ENCODE measurements at places on chromosomes 16 and 17.

GRCh38 chr16:16992975-16993765 lies 477.6 kb downstream of the XYLT1 start:
- DNase-seq = no peak

DNA sequence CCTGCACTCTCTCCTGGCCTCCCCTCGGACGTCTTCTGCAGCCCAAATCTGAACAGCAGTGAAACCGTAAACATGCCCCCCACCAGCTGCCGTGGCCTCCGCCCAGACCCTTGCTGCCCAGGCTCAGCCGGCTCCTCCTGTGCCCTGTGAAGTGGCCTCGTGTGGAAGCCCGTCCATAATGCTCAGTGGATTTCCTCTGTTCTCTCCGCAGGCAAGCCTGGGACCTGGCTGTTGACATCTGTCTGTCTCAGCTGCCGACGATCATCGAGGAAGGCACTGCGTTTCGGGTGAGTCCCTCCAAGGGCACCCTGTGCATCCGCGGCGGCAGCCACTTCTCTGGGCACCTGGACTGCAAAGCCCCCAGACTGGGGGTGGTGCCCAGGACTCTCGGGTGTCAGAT lies 153.9 kb upstream of the CHMP6 start:
- DNase-seq = no peak

- DNase-seq = peak; percentile 10
Observed at GRCh38 chr17:4301066-4301465, 37.3 kb upstream of the ANKFY1 start.

DNA sequence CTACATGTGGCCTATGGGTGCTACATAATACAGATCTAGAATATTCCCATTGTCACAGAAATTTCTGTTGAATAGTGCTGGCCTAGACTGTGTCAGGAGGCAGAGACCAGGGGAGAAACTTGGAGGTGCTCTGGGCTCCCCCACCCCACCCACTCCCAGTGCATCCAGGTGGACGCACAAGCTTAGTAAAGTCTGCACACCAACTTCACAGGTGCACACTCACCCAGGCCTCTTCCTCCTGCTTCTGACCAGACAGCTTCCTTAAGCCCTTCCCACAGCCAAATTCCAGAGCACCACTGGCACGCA lies 7.6 kb upstream of the CNP start:
- no peak for DNase-seq

DNA sequence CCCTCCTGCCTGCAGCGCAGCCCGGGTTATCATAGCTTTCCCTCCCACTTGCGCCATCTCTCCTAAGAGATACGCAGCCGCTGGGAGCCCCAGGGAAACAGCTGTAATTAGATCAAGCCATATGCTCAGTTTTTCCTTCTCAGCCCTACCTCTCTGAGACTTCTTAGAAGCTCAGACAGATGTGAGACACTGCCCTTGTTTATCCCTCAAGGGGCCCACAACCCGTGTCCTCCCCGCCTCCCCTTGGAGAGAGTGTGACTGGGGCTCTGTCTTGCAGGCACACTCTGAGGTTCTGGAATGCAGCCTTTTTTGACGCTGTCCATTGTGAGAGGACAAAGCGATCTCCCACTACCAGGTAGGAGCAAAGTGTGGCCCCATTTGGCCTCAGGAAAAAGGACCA lies 31.2 kb downstream of the CIBAR2 start:
- no peak for DNase-seq

DNA sequence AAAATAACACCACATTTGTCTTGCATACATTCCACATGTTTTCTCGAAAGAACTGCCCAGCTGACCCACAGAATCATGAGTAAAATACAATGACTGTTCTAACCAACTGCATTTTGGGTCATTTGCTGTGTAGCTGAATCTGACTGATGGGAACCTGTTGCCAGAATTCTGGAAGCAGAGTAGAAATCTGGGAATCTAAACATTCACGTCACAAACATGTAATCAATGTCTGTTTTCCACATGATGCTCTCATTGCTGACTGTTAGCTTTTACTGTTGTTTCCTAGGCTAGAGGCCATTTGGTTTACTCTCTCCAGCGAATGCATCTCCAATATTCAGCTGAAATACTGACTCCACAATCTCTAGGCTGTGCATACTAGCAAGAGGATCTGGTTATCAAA lies 710.1 kb downstream of the KCNJ2 start:
- no peak for DNase-seq

DNA sequence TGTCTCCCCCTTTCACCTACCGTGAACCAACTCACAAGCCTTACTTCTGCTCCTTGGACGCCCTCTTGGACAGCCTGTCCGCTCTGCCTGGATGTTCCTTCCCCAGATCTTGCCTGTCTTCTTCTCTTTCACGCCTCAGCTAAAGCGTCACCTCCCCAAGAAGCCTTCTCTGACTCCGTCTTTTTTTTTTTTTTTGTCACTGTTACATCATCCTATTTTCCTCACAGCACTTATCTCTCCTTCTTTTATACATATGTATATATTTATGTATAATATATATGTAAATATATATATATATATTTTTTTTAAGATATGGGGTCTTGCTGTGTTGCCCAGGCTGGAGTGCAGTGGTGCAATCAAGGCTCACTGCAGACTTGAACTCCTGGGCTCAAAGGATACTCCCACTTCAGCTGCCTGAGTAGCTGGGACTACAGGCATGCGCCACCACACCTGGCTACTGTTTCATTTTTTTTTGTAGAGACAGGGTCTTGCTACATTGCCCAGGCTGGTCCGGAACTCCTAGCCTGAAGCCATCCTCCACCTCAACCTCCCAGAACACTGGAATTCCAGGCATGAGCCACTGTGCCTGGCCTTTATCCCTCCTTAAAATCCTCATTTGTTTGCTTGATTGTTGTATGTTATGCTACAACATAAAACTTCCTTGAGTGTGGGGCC lies 16.5 kb upstream of the AKTIP start:
- no peak for DNase-seq

- peak; percentile 96 for DNase-seq
Observed at GRCh38 chr17:29591737-29592608, 959 bp upstream of the ANKRD13B start.

DNA sequence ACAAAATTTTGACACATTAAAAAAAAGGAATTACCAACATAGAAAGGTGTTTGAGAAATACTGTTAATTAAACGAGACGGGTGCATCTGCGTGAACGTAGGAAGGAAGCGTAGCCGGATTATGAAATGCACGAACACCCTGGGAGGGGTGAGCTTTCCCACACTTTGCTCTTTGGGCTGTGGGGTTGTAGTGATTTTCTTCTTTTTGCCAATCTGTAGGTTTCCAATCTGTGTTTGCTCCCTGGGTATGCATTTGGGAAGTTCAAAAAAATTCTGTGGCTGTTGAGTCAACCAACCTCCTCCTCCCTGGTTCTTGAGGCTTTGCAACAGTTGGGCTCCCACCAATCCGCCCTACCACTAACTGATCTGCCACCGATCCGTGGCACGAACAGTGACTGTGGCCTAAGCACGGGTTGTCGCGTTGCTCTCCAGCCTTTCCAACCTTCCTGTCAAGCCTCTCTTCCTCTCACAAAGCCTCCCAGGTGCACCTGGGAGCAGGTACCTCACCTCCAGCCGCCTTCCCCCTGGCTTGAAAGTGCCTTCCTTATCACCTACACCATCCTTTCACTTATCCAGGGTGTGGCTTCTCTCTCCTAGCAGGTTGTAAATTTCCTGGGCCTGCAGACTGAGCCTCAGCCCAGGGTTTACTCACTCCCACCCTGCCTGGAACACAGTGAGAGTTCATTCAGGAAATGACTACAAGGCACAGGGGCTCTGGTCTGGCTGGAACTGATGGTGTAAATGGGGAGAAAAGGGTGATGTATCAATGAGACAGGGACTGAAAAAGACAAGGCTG lies 16.6 kb downstream of the RTN4RL1 start:
- no peak for DNase-seq

DNA sequence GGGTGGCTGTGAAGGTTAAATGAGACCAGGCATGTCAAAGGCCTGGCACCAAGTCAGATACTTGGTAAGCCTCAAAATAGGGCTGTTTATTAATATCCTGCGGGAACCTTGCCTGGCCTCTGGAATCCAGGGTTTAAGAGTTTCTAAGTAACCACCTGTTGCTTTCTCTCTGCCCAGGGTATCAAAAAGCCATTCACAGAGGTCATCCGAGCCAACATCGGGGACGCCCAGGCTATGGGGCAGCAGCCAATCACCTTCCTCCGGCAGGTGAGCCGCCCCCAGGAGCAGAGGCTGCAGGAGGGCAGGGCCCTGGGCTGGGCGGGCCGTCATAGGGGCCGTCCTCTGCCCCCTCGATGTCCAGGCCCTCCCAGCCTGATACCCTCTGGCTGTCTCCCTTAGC lies 13.3 kb downstream of the GPT2 start:
- no peak for DNase-seq

DNA sequence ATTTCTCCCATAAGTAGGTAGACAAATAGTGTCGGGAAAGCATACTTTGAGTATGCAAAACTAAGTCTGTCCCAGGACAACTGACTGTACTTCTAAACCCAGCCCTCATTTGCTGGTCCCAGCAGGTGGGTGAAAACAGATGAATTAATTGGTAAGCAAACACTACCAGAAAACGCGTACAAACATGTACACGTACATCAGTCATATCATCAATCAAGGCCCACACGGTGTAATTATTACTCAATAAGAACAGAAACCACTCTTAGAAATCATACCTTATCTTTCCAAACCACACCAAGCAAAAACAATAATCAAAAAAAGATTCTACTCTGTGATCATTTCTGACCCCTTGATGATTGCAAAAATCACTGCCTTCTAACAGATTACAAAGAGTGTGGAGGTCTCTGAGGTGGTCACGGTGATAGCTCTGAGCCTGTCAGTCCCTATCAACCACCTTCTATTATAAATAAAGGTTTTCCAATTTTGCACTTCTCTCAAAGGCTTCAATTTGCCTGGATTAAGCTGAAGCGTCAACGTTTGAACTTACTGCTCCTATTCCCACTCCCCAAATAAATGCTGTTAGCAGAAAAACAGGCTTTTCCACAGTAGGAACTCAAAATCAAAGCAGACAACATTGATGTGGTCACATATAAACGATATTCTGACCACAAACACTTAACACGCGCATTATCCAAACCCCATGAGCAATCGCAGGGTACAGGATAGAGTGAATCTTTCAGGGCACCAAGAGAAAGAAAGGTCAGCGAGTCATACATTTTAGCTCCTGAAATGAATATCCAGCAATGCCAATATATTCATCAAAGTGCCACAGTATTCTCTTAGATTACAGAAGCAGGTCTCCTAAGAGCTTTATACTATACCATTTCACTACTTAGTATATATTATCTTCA lies 211.9 kb downstream of the STX8 start:
- DNase-seq = no peak

GRCh38 chr16:14263011-14263410 lies 191.9 kb downstream of the MRTFB start:
- peak; percentile 7 for DNase-seq

- no peak for DNase-seq
Observed at GRCh38 chr17:39538866-39539265, 68.9 kb downstream of the NEUROD2 start.

GRCh38 chr16:75486014-75486675 lies 9.1 kb downstream of the CHST6 start:
- no peak for DNase-seq

GRCh38 chr16:89742948-89743347 lies 21.6 kb downstream of the ZNF276 start:
- DNase-seq = no peak

DNA sequence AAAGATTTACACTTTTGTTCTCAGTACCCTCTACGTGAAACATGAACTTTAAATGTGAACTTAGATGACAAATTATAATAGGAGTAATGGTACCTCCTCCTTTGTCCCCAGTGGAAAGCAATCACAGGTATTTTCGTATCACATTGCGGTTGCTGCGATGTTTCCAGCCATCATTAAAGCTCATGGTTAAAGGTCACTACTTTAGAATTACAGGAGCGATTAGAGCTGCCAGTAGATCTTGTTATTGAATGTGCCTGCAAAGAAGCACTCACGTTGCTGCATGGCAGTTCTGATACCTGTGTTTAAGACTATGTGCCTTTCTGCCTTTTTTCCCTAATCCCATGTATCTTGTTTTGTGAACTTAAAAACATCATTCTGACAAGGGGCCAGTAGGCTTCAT lies 301.0 kb downstream of the CPPED1 start:
- DNase-seq = no peak

- peak; percentile 43 for DNase-seq
Observed at GRCh38 chr16:25126820-25127232, 15.3 kb downstream of the LCMT1 start.

GRCh38 chr16:89019511-89019910 lies 42.5 kb upstream of the CBFA2T3 start:
- no peak for DNase-seq

DNA sequence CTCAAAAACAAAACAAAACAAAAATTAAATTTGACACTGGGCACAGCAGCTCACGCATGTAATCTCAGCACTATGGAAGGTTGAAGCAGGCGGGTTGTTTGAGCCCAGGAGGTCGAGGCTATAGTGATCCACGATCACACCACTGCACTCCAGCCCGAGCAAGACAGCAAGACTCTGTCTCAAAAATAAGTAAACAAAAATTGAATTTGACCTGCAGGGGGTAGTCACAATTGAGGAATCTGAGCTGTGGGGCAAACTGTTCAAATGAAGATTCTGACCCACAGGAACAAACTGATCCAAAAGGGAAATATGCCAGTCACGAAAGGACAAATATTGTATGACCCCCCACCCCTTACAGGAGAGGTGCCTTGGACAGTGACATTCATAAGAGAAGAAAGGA lies 29.8 kb downstream of the ANKRD11 start:
- DNase-seq = no peak

DNA sequence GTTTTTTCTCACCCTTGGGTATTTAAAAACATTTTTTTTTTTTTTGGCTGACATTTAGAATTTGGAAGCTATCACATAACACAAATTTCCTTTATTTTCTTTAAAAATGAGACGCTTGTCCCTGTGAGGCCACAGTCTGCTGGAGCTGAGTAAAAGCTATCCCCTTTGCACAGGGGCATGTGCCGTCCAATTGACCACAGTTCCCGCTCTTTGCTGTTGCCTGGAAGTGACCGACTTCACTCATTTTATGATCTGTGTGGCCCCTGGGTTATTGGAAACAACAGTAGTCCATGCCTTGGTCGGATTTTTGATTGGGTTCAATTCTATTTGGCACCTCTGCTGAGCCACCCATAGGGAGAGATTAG lies 405.0 kb downstream of the CPPED1 start:
- DNase-seq = no peak

GRCh38 chr17:75906143-75906884 lies 1.6 kb upstream of the MRPL38 start:
- no peak for DNase-seq

Data from brain (organoid and tissue), 16 donors.